ENCODE measurements at places on chromosomes 1 and 21.

- no peak for DNase-seq
These were observed 36.5 kb upstream of the DENND1B start for GRCh38 chr1:197811769-197812168.

DNA sequence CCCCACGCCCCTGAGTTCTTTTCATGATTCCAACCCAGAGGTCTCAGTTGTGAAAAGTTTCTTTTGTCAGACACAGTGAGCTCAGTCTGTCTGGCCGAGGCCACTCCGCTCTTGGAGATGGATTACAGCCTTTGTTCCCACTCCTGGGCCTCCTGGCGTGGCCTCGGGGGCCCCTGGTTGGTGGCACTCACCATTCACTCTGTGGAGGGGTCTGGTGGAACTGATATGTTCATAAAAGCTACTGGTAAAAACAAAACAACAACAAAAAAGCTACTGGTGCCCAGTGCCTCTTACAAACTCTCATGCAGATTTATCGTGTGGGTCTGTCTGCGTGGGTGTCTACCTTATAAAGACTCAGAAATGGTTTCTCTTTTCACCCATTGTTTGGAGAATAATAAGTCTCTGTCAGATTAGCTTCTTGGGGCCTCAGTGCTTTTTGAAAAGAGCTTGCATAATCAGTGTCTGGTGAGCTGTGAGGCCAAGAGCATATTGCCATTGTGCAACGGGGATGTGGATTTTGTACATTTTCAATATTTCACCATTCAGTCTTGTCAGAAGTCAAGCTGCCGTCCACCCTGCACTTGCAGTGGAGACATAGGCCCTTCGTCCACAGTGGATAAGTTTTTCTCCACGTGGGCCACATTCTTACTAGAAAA lies 86.7 kb downstream of the GALNT2 start:
- no peak for DNase-seq

GRCh38 chr1:37484325-37485051 lies 10.1 kb downstream of the ZC3H12A start:
- DNase-seq = no peak

DNA sequence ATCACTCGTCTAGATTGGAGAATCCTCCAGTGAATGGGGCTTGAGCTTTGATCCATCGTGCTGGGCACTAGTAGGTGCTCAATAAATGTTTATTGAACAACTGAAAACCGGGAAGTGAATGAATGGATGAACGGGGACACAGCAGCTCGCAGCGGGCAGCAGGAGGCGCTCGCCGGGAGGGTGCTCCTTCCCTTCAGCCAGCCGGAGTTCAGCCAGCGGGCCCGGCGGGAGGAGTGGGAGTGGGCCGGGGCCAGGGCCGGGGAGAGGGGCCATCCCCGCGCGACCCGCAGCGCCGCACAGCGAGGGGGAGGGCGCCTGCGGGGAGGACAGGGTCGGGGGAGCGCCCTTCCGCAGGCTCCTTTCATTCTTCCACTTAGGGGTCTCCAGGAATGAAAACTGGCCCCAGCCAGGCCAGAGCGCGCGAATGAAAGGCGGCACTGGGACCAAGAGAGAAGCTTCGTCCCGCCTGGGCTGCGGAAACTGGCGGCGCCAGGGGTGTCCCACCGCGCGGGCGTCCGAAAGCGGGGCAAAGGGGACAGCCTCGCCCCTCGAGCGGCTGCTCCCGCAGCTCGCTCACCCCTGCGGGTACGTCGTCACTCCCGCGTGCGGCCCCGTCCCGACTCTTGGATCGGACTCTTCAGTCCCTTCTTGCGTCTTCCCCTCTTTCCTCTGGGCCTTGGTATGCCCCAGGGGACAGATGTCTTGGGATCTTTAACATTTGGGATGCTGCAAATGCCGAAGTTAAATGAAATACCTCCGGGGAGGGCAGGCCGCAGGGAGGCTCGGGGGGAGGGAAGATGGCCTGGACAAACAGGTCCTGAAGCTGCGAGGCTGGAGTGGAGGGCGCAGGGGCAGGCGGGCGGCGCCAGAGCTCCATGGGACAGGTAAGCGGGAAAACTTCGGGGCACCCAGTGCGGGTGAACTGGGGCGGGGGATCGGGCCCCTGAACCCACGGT lies 3.6 kb upstream of the INAVA start:
- peak; percentile 72 for DNase-seq

Measured in Peyer's patch (tissue), 4 donors.